ENCODE measurements at places on chromosomes 16 and 17. TPM values are rescaled to one million over a fixed set of nuclear protein-coding genes. Genes with fewer than 3 reads are reported as not detected.

The ST6GALNAC1 gene
- total RNA-seq: 0.27 TPM

The MAPK8IP3 gene
- 20.2 TPM for total RNA-seq

The CNGB1 gene
- total RNA-seq: 0.27 TPM

The HBM gene
- not detected for total RNA-seq

The NKD1 gene
- 0.31 TPM for total RNA-seq

The RTN4RL1 gene
- total RNA-seq: 7.3 TPM

The AANAT gene
- total RNA-seq: 0.34 TPM

Measured in A549 treated with ZK216348 at 1 μM for 4 hours (cell line).